ENCODE measurements at places on chromosomes 12 and 14.

- DNase-seq: no peak
These were observed 530.2 kb downstream of the RPS29 start for GRCh38 chr14:49056021-49056420.

- DNase-seq: no peak
These were observed 138.1 kb upstream of the LMNTD1 start for GRCh38 chr12:25690996-25691864.

GRCh38 chr14:83347874-83348273, 1814.2 kb upstream of the SEL1L start:
- no peak for DNase-seq

- DNase-seq: no peak
These were observed 1.6 kb downstream of the ZFC3H1 start for GRCh38 chr12:71661977-71662530.

GRCh38 chr14:98886982-98887381, 385.0 kb downstream of the BCL11B start:
- DNase-seq: no peak

DNA sequence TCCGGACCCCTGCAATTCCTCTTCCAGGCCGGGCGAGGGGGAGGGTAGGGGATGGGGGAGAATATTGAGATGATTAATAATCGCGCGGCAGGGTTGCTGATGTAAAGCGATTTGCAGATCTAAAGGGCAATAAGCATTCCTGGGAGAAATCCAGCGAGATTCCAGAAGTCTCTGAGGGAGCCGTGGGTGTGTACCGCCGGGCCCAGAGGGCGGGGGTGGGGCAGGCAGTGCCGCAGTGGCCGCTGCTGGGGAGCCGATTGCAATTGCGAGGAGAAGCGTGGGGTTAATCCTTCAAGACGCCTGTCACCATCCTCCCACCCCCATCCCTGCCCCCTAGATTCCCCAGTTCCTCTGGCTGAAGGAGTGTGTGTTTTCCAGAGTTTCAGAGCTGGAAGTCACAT, 16.4 kb downstream of the FOS start:
- DNase-seq: no peak

DNA sequence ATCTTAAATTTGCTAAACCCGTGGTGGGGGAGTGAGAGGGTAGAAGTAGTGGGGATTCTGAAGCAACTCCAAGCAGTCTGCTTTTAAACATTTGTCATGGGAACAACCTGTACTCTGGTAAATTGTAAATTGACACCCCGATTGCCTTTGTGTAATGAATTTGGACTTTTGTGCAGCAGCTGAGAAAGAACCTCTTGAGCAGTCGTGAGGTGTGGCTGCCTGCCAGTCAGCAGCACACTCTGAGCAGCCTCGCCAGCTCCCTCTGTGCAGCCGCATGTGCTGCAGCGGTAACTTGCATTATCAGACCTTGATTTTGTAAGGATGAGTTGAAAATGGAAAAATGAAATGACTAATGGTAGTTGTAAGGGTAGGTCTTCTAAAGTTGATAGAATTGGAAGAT, 74.3 kb downstream of the SUSD6 start:
- peak; percentile 67 for DNase-seq

DNA sequence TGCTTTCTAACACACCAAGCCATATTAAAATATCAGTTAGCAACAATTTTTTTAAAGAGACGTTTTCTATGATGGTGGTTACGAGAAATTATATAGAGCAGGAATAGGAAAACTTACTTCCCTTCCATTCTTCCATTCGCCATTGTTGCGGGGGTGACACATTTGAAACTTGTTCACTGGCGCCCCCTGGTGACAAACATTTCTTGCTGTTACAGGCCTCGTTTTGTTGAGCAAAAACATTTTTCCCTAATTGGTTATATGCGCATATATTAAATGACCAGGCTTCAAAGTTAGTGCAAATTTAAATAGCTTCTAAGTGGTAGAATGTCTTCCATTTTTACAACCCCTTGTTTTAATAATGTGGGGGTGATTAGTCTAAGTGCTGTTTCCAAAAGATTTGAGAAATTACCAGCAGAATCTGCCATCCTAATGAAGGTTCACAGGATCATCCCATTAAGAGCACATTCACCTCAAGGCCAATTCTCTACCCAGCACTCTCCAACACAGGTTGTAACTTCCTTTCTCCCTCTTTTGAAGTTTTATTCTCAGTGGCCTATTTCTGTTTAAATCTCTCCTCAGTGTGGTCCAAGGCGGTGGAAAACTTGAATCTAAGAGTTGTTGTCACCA, 1124.7 kb downstream of the FLRT2 start:
- peak; percentile 77 for DNase-seq

- DNase-seq: peak; percentile 48
These were observed 1346.4 kb downstream of the TMEM121 start for GRCh38 chr14:106872611-106873446.

GRCh38 chr12:117564881-117565280, 203.5 kb upstream of the NOS1 start:
- no peak for DNase-seq

DNA sequence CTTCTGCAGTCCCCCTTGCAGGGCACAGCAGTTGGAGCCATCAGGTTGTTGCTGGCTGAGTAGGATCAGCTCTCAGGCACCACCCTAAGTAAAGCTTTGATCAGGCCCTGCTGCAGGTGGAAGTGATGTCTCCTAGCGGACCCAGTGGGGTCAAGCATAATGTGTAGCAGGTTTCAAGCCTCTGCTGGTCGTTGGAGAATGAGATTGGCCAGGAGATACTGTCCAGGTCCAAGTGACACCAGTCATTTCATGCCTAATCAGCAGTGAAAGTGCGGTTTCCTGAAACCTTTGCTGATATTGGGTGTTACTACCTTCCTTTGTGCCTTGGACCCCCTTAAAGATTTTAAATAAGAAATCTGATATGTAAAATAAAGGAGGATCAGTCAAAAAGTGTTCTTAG, 72.6 kb downstream of the SUSD6 start:
- DNase-seq: no peak

- no peak for DNase-seq
These were observed 54.3 kb downstream of the DRAM1 start for GRCh38 chr12:101931498-101932326.

DNA sequence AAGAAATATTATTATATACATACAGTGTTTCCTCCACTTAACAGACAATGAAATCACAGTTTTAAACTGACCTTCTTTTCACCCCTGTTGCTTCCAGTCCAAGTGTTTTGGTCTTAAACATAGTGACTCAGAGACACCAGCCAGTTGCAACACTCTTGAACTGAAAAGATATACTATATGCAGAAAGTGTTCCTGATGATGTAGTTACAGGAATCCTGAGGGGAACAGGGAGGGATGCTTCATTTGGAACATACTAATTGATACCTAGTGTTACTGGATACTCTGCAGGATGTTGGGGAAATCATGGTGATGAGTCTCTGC, 420.8 kb downstream of the CCDC91 start:
- no peak for DNase-seq

- no peak for DNase-seq
These were observed 107.9 kb upstream of the PLEKHA5 start for GRCh38 chr12:19021646-19022045.

DNA sequence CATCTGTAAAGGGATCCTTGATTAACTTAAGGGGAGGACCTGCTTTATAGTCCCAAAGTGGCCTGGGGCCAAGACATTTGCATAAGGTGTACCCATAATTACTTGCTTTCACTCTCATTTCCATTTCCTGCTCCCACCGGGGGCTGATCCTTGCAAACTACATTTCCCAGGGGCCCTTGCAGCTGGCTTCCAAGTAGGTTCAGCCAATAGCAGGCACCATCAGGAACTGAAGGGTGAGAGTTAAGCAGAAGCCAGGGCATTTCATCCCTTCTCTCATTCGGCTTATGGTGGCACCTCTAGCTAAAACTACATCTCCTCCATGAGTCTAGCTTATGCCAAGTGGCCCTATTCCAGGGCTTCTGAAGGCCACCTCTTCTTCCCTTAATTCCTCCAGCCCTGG, 88.8 kb downstream of the CCDC60 start:
- DNase-seq: no peak

DNA sequence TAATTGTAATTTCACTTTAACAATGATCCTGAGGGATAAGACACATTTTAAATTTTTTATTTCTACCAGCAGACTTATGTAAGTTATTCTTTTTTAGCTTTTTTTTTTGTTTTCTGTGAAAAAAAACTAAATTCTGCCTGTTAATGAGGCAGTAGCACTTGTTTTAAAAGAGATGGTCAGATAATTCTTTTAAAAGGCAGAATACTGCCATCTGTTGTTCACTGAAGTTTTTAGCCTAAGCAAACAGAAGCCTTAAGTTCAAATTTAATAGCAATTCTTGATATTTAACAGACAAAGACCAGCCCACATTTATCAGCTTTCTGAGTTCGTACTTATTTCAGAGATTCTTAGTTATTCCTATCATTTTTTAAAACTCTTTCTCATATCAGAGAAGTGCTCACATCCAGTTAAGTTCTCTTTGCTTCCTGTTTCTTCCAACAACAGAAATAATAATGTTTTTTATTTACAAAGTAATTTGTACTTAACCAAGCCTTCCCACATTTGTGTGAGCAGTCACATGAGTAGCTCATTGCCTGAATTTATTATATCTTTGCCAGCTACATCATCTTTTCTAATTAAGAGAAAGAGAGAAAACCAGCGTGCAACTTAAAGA, 93.4 kb upstream of the SLCO1C1 start:
- peak; percentile 25 for DNase-seq

DNA sequence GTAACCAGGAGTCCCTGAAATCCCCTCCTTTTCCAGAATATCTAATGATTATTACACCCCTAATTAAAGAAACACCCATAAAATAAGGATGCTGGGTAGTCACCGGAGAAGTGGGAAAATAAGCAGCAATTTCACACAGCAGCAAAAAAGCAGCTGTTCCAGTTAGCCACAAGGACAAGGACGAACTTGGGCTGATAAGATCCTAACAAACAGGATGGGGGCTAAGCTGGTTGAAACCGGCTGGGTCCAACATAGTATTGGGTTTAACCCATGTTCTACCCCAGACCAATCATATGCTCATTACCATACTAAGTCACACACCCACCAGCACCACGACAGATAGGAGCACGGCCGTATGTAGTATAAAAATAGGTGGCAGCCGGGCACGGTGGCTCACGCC, 100.7 kb downstream of the RPL10L start:
- no peak for DNase-seq

DNA sequence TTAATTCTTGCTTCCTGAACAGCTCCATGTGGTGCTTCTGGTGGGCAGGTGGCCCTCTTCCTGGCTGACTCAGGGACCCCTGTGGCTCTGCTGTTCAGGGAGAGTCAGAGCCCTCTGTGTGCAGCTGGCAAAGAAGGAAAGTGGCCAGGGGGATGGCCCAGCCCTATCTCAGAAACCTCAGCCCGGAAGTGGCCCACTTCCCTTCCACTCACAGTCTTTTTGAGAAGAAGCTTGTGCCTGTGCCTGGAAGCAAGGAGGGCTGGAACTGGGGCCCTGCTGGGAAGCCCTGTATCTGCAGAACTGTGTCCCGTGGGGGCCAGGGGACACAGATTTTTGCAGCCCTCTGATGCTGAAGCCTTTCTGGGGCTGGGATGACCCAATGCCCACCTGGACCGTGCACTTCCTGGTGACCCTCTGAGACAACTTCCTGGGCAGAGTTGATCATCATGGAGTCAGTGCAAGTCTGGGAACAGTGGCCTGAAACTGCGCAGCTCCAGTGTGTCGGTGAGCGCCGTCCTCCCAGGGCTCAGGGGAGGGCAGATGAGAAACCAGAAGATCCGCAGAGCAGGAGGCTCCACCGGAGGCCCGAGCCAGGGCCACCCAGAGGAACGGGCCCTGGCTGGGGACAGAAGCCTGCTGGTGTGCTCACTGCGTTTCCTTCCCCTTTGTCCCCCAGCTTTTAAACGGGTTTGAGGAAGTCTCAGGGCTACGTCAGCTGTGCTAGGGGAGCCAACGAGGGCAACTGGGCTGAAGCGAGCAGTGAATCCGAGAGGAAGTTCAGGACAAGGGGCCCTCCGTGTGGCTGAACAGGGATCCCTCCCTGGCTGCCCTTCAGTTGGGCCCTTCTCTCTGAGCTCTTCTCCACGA, 217.4 kb upstream of the RTL1 start:
- no peak for DNase-seq

DNA sequence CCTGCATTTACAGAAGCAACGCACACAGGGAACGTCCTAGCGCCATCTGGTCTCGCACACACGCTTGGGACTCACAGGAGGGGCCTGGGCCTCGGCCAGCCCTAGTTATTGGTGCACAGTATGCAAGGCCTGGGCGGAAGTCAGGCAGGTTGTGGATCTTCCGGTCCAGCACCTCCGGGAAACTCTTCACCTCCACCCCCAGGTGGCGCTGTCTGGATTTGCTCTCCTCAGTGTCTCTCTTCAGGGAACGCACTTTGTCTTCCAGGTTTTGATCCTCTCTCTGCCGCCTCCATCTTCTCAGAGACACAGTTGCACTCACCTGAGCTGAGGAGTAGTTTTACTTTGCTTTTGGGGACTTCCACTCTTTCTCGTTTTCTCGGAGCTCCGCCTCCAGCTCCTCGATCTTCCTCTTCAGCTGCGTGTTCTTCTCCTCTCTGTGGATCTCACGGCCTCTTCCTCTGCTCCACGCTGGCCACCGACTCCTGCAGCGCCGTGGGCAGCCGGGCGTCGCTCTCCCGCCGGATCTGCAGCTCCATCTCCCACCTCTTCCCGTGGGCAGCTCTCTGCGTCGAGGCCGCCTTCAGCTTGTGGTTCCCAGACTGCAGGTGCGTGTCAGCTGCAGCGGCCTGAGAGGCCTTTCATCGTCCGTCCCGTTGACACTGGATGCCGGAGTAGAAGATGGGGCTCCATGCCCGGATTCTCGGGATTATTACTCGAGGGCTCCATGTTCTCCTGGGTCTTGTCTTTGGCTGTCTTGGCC, 933.8 kb downstream of the TMEM121 start:
- no peak for DNase-seq

DNA sequence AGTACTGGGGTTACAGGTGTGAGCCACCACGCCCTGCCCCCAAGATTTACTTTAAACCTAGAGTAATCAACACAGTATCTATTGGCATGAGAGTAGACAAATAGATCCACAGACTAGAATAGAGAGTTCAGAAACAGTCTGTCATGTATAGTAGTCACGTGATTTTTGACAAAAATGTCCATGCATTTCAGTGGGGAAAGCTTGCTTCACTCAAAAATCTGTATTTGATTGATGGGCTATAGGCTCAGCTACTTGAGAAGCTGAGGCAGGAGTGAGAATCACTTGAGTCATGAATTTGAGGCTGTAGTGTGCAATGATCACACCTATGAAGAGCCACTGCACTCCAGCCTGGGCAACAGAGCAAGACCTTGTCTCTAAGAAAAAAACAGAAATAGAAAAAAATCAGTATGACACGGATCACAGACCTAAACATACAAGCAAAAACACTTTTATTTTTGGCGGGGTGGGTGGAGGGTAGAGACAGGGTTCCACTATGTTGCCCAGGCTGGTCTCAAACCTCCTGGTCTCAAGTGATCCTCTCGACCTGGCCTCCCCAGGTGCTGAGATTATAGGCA, 7.6 kb upstream of the ORAI1 start:
- no peak for DNase-seq

Data from NCI-H748 treated with DMSO at 0.1 percent for 48 hours (cell line).